ENCODE measurements at places on chromosomes 4 and X.

DNA sequence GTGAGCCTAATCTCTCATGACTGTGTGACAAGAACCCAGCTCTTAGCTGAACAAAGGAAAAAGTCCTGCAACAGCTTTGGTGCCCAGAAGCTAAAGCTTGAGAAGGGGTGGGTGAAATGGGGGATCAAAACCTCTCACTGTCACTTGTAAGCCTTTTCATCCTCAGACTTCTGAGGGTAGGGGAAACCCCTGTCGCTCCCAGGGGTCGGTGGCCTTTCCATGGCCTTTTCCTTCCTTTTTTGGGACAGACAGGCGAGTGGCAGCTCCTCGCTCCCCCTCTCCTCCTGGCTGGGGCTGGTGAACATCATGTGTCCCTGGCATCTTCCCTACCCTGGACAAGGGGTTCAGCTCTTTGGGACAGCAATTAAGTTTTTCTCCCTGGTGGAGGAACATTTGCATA, 78.2 kb downstream of the FAM47A start:
- DNase-seq = no peak

DNA sequence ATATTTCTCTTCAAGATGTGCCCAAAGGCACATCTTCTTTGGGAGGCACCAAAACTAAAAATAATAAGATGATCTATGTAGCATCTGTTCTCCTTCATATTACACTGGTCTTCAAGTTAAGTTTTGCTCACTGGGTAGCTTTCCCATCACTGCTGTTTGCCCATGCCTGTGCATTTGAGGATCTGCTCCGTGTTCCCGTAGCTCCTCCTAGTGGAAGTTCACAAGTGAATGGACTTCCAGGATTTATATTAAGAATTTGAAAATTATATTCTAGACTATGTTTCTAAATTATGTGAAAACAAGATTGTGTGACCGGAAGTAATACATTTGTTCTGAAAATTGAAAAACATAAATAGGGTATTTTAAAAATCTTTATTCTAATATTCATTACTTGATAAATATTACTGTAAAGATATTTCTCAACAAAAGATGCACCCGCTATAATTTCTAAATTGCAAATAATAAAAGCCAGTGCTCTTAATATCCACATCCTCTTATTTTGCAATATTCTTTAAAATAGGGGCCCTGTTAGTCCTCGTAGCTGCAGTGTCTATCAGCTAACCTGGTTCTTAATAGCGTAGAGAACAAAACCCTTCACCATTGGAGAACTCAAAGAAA, 147.7 kb downstream of the RBM46 start:
- no peak for DNase-seq

DNA sequence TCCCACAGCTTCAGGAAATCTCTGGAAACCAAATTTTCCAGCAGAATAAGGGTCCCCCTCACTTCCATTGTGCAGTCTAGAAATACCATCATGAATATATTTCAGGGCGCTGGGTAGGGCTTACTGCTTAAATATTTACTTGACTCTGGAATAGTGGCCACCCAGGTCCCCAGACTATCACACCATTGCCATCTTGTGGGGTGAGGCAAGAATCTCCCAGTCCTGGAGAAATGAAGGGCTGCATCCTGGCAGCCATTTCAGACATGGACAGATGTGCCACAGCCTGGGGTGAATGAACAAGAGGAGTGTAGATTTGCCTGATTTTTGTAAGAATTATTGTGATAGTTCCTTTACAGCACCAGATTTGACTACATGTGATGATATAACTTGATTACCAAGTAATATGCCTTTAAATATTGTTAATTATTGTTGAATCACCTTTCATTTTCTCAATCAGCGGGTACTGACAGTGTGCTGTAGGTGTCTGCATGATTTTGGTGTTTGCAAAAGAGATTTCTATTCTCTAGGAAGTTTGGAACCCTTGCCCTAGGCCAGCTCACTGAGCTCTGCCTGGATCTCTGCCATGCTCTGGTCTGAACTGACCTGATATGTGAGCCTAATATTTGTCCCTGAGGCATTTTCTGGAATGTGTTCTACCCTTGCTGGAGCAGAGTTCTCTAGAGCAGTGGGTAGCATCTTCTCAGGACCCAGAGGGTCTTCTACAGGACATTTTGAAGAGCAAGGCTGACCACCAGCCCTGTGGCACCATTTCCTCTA, 183.4 kb downstream of the KIT start:
- DNase-seq = no peak

- no peak for DNase-seq
Measured at GRCh38 chrX:19515615-19516105, 352 bp upstream of the MAP3K15 start.

GRCh38 chr4:76215077-76215476, 1.5 kb upstream of the SCARB2 start:
- no peak for DNase-seq

Measured in stimulated activated CD8-positive, alpha-beta memory T cell treated with anti-CD3 and anti-CD28 coated beads, Interleukin-2, amount 100 ng/mL, for 48 hours (primary cell).